ENCODE measurements at places on chromosomes 12 and 14.
A peak's percentile ranks its signal among the peaks of the same experiment; 100 is the strongest.

GRCh38 chr12:128509170-128509569, 242.2 kb downstream of the TMEM132C start:
- DNase-seq, result no peak

GRCh38 chr12:52146822-52147366, 44.9 kb downstream of the KRT80 start:
- no peak for DNase-seq

DNA sequence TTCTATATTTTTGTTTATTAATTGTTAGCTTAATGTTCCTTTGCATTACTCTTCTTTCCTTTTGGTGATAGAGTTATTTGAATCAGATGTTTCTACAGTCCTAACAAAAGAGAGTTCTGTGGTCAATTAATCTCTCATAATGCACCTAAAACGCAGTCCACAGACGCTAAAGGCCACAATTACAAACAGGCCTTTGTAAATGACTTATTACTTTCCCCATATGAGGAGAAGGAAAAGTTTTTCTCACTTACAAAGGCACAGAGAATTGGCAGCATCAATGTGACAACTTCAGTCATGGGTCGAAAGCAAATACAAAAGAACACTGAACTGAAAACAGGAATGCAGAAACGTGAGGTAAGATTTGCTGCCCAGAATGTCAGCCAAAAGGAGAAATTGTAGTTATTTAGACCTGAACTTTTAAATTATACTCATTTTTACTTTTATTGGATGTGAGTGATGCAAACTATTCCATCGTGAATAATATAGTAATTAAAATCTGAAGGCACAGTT, 142.0 kb upstream of the SYT10 start:
- DNase-seq, result no peak

DNA sequence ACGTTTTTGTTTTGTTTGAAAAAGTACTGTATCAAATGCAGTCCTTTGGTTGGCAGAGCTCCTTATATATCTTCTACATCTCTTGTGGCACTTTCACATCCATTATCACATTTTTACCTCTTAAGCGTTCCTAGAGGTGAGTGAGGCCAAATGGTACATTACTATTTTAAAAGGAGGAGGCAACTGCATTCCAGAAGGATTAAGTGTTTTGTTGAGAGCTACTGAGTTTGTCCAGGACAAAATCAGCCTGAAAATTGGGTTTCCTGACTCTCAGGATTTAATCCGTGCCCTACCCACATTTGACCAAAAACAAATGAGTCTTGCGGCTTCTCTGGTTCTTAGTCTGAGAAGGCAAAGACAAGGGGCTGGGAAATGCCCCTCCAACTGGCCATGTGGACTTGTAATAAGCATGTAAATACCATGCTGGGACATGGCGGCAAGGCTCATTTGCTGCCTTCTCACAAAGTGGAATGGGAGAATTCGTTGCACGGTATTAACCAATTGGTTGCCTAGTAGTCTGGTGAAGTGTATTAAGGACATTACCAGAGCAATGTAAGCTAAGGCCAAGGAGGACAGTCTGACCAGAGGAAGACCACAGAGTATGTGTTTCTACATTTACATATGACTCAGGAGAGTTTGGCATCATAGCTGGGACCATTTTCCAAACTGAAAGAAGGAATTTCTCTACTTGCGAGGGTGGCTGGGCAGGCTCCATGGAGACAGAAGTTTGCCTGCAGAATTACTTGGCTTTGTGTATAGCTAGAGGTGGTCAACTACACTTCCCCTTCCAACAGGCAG, 175.8 kb upstream of the PLXNC1 start:
- DNase-seq, result no peak

GRCh38 chr12:113075137-113075683, 18.7 kb downstream of the DTX1 start:
- DNase-seq, result no peak

DNA sequence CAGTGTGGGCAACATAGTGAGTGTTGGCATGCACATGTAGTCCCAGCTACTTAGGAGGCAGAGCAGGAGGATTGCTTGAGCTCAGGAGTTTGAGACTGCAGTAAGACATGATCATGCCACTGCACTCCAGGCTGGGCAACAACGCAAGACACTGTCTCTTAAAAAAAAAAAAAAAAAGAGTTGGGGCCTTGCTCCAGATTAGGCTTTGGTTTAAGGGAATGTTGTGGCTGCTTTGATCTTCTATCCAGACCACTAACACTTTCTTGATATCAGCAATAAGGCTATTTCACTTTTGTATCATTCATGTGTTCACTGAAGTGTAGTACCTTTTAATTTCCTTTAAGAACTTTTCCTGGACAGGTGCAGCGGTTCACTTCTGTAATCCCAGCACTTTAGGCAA, 2.8 kb upstream of the FITM1 start:
- DNase-seq, result no peak

DNA sequence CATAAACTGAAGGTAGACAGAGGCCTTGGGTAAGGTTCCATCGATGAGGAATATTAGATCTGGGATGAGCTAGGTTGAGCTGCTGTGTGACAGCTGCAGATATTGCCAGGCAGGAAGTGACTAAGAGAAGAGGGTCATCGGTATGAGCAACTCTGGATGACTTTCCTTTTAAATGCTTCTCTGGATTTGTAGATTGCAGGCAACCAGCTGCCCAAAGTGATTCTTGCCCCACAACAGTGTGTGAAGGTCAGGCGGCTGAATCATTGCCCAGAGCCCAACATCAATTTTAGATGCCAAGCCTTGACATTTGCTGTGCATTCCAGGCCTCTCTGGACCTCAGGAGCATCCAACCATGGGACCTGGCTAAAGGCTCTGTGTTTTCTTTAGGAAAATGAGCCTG, 255.9 kb downstream of the DPF3 start:
- DNase-seq, result no peak

DNA sequence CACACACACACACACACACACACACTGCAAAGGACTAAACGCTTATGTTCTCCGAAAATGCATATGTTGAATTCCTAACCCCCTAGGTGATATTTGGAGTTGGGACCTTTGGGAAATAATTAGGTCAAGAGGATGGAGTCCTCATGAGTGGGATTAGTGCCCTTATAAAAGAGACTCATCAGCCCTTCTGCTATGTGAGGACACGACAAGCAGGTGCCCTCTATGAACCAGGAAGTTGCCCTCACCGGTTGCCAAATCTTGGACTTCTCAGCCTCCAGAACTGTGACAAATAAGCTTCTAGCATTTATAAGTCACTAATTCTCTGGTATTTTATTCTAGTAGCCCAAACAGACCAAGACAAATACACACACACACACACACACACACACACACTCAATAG, 20.7 kb upstream of the TCP11L2 start:
- no peak for DNase-seq

DNA sequence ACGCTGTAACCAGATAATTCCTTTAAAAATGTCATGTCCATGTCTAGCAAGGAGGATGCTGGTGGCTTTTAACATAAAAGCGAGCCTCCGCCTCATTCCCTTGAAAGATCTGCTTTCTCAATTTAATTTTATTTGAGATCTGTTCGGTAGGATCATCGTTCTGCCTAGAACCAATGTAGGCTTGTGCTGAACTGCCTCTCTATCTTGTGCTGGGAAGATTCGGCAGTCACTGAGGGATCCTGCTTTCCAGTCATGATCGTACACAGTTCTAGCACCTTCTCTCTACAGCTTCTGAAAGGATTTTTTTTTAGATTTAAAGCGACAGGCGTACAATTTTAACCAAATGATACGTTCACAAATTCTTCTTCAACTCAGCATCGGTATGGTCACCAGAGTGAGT, 54.3 kb downstream of the PEBP1 start:
- DNase-seq, result no peak

DNA sequence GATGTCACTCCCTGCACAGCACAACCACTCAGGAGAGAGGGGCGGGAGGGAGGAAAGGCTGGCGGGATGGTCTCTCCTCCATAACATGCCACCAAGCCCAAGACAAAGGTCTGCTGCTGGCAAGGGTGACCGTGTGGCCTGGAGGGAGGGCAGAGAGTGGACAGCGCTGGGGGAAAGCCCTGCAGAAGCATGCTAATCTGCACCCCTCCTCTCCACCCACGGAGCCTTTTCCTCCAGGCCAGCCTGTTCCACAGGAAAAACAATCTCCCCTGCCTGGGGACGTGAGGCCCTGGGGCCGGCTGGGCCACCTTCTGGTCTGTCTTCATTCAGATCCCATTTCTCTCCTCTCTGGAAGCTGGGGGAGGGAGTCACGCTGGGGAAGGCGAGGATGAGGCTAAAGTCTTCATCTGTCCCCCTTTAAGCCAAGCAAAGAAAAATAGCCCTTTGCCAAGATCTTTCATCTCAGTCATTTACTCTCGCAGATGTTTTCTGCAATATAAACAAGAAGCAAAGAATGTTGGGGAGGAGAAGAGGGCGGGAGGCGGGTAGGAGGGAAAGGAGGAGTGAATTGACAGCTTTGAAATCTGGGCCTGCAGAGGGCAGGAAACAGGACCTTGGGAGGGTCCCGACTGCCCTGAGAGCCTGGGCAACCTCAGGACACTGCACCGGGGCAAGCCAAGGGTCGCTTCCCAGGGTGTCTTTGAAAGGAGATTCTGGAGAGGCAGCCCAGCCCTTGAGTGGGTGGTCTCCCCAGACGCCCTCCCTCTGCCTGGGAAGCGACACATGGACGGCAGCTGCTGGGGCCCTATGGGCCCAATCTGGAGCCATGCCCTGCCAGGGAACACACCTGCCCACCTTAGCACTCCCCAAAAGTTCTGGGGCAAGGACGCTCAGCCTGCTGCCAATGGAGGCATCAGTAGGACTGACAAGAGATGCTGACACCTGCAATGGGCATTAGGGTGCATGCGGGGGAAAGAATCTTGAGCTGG, 133.6 kb downstream of the ZFP36L1 start:
- peak; percentile 70 for DNase-seq

DNA sequence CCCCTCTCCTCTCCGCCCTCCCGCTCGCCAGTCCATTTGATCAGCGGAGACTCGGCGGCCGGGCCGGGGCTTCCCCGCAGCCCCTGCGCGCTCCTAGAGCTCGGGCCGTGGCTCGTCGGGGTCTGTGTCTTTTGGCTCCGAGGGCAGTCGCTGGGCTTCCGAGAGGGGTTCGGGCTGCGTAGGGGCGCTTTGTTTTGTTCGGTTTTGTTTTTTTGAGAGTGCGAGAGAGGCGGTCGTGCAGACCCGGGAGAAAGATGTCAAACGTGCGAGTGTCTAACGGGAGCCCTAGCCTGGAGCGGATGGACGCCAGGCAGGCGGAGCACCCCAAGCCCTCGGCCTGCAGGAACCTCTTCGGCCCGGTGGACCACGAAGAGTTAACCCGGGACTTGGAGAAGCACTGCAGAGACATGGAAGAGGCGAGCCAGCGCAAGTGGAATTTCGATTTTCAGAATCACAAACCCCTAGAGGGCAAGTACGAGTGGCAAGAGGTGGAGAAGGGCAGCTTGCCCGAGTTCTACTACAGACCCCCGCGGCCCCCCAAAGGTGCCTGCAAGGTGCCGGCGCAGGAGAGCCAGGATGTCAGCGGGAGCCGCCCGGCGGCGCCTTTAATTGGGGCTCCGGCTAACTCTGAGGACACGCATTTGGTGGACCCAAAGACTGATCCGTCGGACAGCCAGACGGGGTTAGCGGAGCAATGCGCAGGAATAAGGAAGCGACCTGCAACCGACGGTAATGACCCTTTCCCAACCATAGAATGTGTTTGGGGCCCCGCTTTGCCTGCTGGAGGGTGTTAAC, 615 bp downstream of the CDKN1B start:
- DNase-seq, result no peak

DNA sequence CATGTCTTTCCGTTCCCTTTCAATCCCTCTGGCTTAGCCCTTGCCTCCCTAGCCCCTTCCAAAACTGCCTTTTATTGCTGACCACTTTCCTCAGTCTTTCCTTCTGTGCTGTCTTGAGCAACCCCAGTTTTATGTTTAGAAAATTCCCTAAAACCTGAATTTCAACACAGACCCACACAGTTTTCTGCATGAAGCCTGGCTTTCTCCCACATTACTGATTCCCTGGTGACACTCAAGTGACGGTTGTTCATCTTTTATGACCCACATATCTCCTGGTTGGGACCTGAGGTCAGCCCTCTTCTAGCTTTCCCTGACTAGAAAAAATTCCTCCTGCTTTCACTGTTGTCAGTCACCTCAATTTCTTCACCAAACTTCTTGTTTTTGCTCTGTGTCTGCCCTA, 21.0 kb downstream of the FGD4 start:
- DNase-seq, result no peak

DNA sequence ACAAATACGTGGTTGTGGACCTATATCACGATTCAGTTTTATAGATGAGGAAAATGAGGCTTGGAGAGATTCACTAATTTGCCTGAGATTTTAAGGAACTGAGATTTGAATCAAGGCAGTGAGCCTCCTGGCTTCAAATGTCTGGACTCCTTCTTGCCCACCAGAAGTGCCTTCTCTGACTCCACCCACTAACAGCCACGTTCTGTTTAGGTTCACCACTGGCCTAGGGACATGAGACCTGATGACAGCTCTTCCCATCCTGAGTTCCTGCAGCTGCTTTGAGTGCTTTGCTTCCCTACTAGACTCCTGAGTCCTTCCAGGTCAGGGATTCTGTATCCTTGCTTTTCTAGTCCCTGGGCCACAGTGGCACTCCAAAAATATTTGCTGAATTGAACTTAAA, 57.1 kb downstream of the PLBD1 start:
- DNase-seq, result no peak

DNA sequence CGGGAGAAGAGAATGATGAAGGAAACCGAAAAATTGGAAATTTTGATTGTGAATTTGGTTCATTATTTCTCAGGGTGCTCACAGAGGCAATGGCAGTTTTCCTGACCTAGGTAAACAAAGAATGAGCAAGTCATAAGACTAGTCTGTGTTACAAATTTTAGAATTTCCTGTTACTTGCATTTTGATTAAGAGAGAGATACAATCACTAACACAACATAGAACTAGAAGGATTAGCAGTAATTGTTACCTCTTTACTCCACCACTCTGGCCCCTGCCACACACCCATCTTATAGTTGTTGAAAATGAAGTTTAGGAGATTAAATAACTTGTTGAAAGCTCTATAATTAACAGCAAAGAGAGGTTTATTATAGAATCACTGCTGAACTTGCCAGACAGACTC, 62.0 kb downstream of the CATSPERB start:
- no peak for DNase-seq

DNA sequence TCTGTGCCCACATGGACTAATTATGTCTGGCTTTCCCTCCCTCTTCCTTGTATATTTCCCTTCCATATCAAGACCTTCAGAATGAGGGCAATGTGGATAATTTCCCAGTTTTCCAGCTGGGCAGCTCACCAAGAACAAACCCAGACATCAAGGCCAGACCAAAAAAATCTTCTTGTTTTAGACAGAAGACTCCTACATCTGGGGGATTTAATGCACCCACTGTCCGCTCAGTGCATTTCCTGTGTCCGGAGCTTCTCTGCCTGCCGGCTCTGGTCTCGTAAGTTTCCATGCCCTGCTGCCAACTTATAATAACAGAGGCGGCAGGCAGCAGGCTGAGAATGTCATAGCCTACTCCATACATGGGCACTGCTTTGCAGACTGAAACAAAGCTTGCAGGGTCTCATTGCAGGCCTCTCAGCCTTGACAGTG, 207.2 kb upstream of the BCL2L14 start:
- DNase-seq, result no peak

GRCh38 chr14:71322655-71323250, 415.5 kb downstream of the PCNX1 start:
- no peak for DNase-seq

All from mesothelial cell of epicardium (in vitro differentiated cells).